T-helper 17 cell (primary cell): ENCODE measurements at places on chromosomes 12 and 14.
A peak's percentile ranks its signal among the peaks of the same experiment; 100 is the strongest.

DNA sequence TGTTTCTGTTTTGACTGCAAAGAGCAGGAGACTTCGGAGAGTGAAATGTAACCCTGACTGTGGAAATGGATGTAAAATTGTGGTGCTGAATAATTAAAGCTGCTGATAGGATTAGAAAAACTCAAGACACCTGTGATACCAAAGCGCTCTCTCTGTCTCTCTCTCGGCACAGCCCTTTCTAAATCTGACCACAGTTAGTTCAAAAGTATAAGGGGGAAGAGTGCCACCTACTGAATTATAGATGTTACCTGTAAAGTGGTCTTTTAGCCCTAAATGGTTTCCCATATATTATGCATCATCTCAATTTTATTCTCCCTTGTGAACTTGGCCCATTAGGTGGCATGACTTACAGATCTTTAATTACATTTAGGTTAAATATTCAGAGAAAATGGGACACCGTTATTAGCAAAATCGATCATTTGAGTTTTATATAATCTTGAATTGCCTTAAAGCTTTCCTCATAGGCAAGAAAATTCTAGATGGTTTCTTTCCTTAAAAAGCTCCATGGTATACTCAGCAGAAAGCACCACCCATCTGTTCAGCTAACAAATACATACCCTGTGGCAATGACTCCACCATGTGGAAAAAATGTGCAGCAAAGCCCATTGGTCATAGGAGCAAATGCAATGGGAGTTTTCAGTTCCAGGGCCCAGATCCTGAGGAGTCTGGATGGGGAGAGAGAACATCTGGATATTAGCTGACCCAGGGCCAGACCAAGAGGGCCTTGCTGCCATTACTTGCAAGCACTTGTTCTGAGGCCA lies 18.1 kb downstream of the RFC5 start:
- peaks cover 14% of the 10 kb centered on the region for H3K36me3 ChIP-seq
- DNase-seq: no peak
- H3K4me1 ChIP-seq: peaks cover 16% of the 10 kb centered on the region
- H3K4me3 ChIP-seq: peak overlapping the region; percentile 55
- peak overlapping the region; percentile 88 for H3K27ac ChIP-seq

- no peaks in the 10 kb centered on the region for H3K27me3 ChIP-seq
- no peak overlapping the region for H3K4me3 ChIP-seq
- no peak for DNase-seq
- H3K4me1 ChIP-seq: no peaks in the 10 kb centered on the region
- no peaks in the 10 kb centered on the region for H3K36me3 ChIP-seq
- no peak overlapping the region for H3K27ac ChIP-seq
Measured at GRCh38 chr12:72141381-72141780, 130.8 kb upstream of the TRHDE start.

GRCh38 chr14:47438650-47439140 lies 236.7 kb downstream of the MDGA2 start:
- H3K27ac ChIP-seq: no peak overlapping the region
- H3K27me3 ChIP-seq: no peaks in the 10 kb centered on the region
- DNase-seq: no peak
- peaks cover 2% of the 10 kb centered on the region for H3K36me3 ChIP-seq

DNA sequence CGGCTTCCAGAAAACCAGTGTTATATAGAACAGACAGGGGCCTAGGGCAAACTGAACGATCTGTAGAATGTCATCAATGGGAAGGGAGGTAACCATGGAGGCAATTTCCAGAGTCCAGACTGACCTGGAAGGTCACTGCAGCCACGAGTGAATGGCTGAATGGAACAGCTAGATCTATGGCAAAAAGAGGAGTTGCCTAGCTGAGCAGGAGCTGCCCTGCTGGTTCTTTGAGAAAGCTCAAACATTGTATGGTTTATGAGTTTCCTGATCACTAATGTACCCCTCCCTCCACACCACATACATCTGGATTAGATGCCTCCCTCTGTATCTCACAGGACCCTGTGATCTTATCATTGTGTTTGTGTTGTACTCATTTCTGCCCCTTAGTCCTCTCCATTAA lies 1.0 kb upstream of the RERG start:
- peaks cover 53% of the 10 kb centered on the region for H3K27me3 ChIP-seq
- DNase-seq: no peak
- H3K4me3 ChIP-seq: no peak overlapping the region
- peaks cover 2% of the 10 kb centered on the region for H3K36me3 ChIP-seq

DNA sequence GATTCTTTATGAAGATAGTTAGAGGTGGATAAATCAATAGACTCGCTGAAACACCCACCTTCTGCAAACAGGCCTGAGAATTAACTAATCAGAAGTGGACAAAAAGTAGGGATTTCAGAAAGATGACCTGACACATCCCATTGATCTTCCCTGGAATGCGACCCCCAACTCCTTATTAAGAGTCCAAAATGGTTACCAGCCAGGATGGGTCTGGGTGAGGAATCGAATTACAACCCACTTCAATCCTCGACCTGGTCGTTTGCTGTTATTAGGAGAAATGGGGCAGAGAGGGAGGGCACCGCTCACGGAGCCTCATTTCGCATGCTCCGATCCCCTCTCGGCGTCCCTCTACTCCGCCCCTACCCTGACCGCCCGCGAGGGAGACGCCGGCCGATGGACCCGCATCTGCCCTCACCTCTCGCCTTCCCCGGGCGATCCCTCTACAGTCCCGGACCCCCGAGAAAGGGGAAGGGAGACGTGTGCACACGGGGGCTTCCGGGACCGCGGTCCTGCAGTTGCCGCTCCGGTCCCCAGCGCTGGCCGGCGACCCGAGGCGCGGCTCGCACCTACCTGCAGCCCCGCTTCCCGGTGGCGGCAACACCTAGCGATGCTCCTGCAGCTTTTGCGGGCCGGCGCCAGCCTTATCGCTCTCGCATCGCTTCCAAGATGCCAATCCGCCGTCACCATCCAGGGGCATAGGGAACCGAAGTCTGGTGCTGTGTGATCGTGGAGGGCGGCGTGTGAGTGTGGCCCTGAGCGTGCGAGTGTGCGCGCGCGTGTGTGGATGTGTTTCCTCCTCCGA lies 69.3 kb upstream of the USP15 start:
- peaks cover 5% of the 10 kb centered on the region for H3K36me3 ChIP-seq
- peak overlapping the region; percentile 89 for H3K4me3 ChIP-seq
- H3K27ac ChIP-seq: no peak overlapping the region
- peaks cover 22% of the 10 kb centered on the region for H3K4me1 ChIP-seq
- peaks cover 51% of the 10 kb centered on the region for H3K27me3 ChIP-seq

- H3K4me1 ChIP-seq: peaks cover 3% of the 10 kb centered on the region
- no peak overlapping the region for H3K27ac ChIP-seq
- no peaks in the 10 kb centered on the region for H3K27me3 ChIP-seq
- no peaks in the 10 kb centered on the region for H3K36me3 ChIP-seq
Measured at GRCh38 chr14:61042220-61042619, 61.2 kb downstream of the SLC38A6 start.

GRCh38 chr14:69553252-69553651 lies 21.4 kb downstream of the CCDC177 start:
- H3K27me3 ChIP-seq: peaks cover 52% of the 10 kb centered on the region
- H3K4me3 ChIP-seq: no peak overlapping the region
- DNase-seq: no peak
- H3K36me3 ChIP-seq: no peaks in the 10 kb centered on the region
- H3K4me1 ChIP-seq: peaks cover under 1% of the 10 kb centered on the region

DNA sequence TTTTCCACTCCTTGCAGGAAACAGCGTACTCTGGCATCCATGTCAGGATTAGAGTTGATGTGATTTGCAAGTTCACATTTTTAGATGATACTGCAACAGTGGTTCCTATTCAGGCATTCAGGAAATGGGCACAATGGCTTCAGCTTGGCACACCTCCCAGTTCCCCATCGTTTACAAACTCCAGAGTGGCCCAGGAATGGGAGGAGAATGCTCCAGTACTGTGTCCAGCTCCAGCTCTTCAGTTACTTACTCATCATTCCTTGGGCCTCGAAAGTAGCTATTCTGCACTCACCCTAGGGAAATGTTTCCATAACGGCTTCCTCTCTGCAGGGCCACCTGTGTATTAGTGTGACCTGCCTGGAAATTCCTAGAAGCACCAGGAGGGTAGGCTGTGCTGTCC lies 239.7 kb upstream of the RGS6 start:
- H3K27ac ChIP-seq: no peak overlapping the region
- no peak overlapping the region for H3K4me3 ChIP-seq
- peaks cover 16% of the 10 kb centered on the region for H3K36me3 ChIP-seq
- DNase-seq: no peak
- H3K4me1 ChIP-seq: peaks cover 7% of the 10 kb centered on the region

GRCh38 chr12:89393551-89394121 lies 41.3 kb upstream of the DUSP6 start:
- DNase-seq: no peak
- peaks cover 23% of the 10 kb centered on the region for H3K4me1 ChIP-seq
- no peaks in the 10 kb centered on the region for H3K27me3 ChIP-seq

DNA sequence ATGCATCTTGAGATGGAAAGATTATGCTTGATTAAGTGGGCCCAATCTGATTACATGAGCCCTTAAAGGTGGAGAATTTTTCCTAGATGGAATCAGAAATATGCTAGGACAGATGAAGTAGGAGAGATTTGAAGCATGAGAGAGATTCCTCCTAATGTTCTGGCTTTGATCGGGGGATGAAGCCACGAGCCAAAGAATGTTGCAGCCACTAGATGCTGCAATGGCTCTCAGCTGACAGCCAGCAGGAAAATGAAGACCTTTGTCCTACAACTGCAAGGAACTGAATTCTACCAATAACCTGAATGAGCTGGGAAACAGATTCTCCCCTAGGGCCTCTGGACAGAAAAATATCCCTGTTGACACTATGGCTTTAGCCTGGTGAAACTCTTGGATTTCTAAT lies 82.6 kb upstream of the ATP2B1 start:
- no peak overlapping the region for H3K27ac ChIP-seq
- no peaks in the 10 kb centered on the region for H3K4me1 ChIP-seq
- H3K4me3 ChIP-seq: no peak overlapping the region
- H3K27me3 ChIP-seq: no peaks in the 10 kb centered on the region

DNA sequence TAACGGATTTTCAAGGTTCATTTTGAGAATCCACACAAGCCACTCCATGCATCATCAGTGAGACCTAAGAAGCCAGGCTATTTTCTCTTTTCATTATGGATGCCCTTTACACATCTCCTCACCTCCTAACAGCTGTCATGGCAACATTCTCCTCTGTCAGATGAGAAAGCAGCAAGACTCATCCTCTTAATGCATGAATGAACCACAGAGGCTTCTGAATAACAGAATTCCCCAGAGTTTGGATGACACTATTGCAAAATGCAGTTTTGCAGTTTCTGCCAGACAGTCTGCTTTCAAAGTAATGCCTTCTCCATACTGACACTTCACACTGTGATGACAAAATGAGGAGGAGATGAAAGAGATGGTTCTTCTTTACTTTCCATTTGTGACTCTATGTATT lies 286.7 kb upstream of the GRIP1 start:
- no peaks in the 10 kb centered on the region for H3K27me3 ChIP-seq
- no peak overlapping the region for H3K27ac ChIP-seq
- H3K36me3 ChIP-seq: no peaks in the 10 kb centered on the region
- H3K4me1 ChIP-seq: peaks cover 8% of the 10 kb centered on the region
- H3K4me3 ChIP-seq: no peak overlapping the region

- peak overlapping the region; percentile 94 for H3K27ac ChIP-seq
- no peaks in the 10 kb centered on the region for H3K27me3 ChIP-seq
- no peak for DNase-seq
- peaks cover 41% of the 10 kb centered on the region for H3K4me1 ChIP-seq
- no peaks in the 10 kb centered on the region for H3K36me3 ChIP-seq
Measured at GRCh38 chr12:57086493-57087009, 2.4 kb upstream of the NAB2 start.

DNA sequence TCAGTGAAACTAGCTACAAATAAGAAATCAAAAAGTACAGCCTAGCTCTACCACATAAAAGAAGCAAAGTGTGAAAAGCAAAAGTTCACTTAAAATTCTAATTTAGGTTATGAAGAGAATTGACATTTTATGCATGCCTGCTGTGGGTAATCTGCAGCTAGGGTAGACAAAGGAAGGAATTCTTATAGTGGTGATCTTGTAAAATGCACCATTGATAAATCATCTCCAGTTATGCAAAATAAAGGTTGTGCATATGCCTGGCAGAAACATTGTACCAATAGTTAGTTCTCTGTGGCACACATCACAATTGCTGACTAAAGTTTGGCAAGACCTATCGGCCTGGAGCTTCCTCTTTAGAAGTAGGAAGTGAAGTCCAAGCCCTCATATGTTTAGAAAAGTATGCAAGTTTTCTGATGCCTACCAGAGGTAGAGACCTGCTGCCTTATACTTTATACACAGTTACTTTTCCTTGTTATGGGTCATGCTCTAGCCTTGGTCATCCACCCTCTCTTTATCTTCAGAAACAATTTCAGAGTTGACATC lies 78.3 kb downstream of the TSHR start:
- H3K27ac ChIP-seq: no peak overlapping the region
- H3K36me3 ChIP-seq: no peaks in the 10 kb centered on the region
- no peak for DNase-seq
- H3K4me1 ChIP-seq: no peaks in the 10 kb centered on the region

DNA sequence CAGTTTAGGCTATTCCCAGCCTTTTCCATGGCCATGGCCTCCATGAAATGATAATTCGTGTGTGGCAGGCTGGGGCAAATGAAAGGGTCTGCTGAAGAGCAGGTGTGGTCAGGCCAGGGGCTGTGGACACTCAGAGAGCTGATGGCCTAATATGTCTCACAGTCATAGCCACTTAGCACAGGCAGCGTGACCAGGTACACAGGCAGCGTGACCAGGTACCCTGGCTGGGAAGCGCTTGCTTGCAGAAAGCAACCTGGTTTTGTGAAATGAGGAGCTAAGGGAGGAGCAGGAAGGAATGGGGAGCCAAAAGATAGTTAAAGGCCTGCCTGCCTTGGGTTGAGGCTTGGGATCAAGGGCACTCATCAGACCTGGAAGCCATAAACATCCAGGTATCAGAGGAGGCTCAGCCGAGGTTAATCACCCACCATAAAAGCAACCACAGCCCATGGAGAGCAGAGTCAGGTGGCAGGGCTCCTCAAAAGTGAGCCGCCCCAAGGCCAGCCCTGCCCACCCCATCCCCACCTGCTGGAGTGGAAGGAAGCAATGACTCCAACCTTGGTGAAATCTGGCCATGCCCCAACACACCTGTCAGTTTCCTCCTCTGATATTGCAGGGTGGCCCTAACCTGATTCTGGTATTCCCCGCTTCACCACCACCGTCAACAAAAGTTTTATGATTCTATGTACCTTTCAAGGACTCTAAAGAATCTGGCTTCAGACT lies 8.0 kb upstream of the KRT8 start:
- no peaks in the 10 kb centered on the region for H3K36me3 ChIP-seq
- no peak overlapping the region for H3K27ac ChIP-seq
- H3K4me1 ChIP-seq: peaks cover 11% of the 10 kb centered on the region
- no peak for DNase-seq

DNA sequence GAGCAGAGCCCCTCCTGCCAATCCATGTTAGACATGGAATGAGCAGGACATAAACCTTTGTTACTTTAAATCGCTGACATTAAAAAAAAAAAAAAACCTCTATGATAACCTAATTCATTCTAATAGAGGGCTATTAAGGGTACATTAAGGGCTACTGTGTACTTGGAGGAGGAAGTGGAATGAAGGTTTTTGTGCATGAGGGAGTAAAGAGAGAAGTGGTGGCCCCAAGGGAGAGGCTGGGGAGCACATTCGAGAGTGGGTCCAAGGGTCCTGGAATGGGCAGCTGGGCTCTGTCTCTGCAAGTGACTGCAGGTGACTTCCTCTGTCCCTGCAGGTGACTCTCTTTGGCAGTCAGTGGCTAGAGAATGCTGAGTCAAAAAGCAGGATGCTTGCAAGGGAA lies 32.1 kb upstream of the PTGDR start:
- peaks cover 2% of the 10 kb centered on the region for H3K36me3 ChIP-seq
- no peak overlapping the region for H3K27ac ChIP-seq
- no peaks in the 10 kb centered on the region for H3K27me3 ChIP-seq
- no peak overlapping the region for H3K4me3 ChIP-seq
- no peak for DNase-seq
- H3K4me1 ChIP-seq: peaks cover 10% of the 10 kb centered on the region
